ENCODE measurements at places on chromosomes 5 and 9. TPM values are rescaled to one million over a fixed set of nuclear protein-coding genes. Genes with fewer than 3 reads are reported as not detected.

CMYA5 gene
- 0.33 TPM for total RNA-seq

CEP72 gene
- 4.1 TPM for total RNA-seq

IRX4 gene
- total RNA-seq: not detected

KIF4B gene
- total RNA-seq: 0.33 TPM

CCDC183 gene
- total RNA-seq: 0.65 TPM

CDC20B gene
- total RNA-seq: 0.19 TPM

TMEM174 gene
- not detected for total RNA-seq

ADAMTSL2 gene
- not detected for total RNA-seq
